ENCODE measurements at places on chromosomes 1 and 21.

DNA sequence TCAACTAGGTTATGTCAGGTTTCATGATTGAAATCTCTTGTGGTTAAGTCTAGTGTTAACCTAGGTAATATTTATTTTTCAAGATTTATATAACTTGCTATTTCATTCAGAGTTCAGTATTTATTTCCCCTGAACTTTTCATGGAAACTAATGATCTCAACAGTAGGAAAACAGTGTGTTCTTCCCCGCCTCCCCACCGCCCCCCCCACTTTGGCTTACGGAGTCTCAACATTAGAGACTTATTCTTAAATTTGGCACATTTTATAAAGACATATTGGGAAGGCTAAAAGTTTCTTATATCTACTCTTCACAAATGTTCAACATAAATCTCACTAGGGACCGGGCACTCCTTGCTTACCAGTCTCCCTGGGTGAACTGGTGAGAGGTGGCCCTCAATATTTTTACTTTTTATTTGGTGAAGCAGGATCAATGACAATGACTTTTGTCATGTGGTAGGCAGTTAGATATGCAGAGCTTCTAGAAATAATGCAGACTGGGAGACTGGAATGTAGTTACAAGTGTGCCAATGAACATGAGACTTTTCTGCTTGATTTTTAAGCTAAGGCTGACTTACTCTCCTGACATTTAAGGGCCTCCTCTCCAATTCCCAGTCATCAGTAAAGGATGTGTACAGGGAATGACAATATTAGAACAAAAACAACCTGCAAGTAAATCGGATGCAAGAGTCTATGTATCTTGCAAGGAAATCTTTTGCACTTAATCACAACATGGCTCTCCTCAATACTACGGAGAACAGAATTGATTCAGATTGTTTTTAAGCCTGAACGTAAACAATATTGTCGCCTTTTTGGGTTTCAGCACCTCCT, 1.7 kb upstream of the MAN1A2 start:
- peak; percentile 48 for DNase-seq

DNA sequence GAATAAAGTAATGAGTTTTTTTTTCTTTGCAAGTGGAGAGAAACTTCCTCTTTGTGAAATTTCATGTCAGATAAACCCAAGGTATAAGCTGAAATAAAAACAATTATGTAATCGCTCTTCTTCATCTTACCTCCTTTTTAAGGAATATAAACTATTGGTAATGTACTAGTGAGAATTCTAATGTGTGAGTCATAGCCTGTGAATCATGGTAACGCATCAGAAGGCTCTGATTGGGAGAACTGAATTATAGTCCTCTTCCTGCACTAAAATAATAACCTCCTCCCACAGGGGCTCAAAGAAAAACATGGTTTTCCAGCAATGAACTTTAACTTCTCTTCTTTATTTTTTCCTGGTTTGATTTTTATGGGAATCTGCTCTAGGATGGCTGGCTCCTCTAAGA, 57.1 kb upstream of the COX20 start:
- peak; percentile 83 for DNase-seq

- no peak for DNase-seq
Measured at GRCh38 chr1:27451343-27451742, 38.6 kb downstream of the WASF2 start.

DNA sequence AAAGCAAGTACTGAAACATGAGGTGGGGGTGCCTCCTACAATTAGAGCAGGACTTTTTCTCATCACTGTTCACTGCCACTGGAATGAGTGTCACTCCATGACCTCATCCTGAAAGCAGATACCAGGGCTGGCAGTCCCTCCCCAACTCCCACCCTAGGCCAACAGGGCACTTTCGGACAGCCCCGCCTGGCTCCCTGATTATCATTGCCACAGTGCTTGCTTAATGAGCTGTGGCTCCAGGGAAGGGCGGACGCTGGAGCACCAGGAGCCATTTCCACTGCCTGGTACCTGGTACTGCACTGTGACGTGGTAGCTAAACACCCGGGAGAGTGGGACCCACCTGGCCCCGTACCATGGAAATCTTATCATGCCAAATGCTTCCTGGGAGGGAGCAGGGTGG, 22.3 kb downstream of the SLC9A1 start:
- no peak for DNase-seq

DNA sequence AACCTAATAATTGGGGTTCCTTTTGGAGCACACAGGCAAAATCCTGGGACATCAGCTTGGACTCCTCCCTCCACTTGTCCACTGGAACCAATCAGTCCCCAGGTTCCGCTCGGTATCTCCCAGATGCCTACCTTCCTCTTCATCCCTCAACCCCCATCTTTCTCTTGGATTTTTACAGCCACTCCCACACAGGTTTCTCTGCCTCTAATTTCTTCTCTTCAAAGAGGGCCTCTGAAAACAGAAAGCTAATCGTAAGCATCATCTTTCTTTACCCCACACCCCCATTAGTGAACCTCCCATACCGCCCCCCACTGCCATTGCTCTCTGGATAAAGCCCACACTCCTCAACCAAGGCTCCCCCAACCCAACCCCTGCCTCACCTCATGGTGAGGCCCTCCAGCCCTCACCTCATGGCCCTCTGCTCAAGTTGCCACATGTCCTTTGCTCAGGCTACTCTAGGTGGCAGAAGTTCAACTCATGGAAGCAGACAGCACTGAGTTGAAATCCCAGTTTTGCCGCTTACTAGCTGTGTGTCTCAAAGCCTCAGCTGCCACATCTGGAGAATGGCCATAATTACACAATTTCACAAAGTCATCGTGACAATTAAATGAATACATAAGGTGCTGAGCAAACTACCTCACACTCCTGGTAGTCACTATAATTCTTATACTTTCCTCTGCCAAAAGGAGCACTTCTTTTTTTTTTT, 18.1 kb upstream of the WASF2 start:
- peak; percentile 30 for DNase-seq

DNA sequence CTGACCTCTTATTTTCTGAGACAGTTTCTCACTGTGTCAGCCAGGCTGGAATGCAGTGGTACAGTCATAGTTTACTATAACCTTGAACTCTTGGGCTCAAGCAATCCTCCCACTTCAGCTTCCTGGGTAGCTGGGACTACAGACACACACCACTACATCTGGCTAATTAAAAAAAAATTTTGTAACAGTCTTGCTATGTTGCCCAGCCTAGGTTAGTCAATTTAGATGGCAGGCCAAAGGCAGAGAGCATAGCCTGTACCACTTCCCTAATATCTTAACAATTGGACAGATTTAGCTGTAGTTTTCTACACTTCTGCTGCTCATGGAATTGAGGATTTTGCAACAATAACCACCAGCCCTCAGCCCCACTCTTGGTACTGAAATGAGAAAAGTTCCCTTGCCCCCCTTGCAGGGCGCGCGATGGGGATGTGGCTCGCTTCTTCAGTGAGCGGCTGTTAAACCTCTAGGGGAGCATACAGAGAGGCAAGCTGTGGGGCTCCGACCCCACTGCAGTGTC, 34.9 kb upstream of the PTGFRN start:
- DNase-seq: peak; percentile 9

DNA sequence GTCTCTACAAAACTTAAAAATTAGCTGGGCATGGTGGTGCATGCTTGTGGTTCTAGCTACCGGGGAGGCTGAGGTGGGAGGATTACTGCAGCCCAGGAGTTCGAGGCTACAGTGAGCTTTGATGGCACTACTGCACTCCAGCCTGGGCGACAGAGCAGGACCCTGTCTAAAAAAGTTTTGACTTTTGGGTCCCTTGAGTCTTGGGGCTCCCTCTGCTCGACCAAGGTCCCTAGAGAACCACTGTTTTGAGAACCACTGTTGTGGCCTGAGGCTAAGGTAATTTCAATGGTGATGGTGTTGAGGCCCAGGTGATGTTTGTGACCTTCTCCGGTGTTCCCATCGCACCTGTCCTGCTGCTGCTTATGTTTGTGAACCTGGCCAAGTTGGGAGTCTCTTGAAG, 3.1 kb upstream of the CAMTA1 start:
- no peak for DNase-seq

- no peak for DNase-seq
Measured at GRCh38 chr1:42926879-42927242, 31.8 kb downstream of the SLC2A1 start.

DNA sequence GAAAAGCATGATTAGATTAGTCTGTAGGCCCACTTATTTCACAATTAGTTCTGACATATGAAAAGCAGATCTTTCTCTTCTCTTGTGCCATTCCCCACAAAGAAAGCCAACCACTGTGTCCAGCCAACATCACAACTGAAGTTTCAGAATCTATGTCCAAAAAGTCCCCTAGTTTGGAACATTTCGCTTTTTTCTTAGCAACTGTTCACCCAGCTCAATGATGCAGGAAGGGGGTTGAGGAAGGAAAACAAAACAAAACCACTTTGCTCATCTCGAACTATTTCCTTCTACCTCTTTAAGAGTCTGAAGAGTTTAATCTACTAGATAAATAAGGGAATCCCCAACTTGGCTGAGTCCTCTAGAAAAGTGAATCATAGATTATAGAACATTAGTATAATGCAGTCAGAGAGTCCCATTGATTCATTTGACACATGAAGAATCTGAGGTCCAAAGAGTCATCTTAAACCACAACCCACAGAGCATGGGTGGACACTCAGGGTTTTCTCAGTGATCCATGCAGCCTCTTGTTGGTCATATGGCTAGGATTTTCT, 159.3 kb upstream of the SGIP1 start:
- DNase-seq: peak; percentile 61

DNA sequence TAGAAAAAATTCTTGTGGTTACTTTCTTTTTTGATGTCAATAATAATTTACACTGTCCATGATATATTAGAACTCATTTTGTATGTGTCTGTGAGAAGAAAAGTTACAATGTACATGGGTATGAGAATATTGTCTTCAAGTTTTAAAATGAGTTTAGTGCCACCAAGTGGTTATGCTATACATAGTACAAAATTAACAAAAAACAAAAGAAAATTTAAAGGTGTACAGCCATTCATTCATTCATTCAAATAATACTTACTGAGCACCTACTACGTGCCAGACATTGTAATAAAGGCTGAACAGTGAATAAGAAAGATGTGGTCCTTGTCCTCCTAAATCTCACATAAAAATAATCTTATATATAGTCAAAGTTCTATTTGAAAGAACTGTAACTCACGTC, 27.7 kb downstream of the UCHL5 start:
- peak; percentile 64 for DNase-seq

DNA sequence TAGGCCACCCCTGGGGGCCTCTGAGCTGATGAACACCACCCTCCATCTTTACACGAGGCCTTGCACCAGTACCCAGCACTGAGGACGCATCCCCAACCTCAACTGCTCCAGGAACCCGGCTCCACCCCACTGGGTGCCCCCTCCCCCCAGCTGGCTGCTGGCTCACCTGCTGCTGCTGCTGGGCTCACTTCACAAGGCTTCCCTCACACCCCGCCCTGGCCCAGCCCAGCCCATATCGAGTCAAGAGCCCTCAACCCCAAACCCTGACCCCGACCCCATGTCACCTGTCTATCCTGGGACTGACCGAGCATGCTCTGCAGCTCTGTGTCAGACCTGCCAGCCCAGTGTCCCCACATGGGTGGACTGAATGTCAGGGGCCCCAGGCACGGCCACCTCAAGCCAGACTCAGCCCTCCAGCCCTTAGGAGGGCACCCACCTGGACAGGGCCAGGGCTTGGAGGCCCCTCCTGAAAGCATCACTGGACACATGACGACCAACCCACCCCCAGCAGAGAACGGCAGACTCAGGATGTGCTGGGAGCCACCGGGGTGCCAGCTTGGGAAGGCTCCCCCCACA, 21.4 kb downstream of the WNT9A start:
- no peak for DNase-seq

DNA sequence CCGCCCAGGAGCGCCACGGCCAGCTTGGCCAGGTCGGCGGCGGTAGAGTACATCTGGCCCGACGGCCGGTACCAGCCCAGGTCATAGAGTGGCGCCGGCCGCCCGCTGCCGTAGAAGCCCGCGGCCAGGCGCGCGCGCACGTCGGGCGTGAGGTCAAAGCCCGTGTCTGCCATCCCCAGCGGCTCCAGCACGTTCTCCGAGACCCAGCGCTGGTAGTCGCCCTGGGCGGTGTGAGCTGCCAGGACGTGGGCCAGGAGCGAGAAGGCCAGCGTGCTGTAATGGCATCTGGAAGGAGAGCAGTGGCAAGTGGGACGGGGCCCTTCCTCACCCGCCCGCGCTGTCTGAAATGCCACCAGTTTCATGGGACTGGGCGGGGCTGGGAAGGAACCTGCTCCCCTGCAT, 18.9 kb downstream of the LACTBL1 start:
- no peak for DNase-seq

GRCh38 chr21:29524055-29524454, 225.3 kb downstream of the BACH1 start:
- DNase-seq: no peak

GRCh38 chr1:203506858-203507626, 13.1 kb downstream of the OPTC start:
- DNase-seq: no peak

DNA sequence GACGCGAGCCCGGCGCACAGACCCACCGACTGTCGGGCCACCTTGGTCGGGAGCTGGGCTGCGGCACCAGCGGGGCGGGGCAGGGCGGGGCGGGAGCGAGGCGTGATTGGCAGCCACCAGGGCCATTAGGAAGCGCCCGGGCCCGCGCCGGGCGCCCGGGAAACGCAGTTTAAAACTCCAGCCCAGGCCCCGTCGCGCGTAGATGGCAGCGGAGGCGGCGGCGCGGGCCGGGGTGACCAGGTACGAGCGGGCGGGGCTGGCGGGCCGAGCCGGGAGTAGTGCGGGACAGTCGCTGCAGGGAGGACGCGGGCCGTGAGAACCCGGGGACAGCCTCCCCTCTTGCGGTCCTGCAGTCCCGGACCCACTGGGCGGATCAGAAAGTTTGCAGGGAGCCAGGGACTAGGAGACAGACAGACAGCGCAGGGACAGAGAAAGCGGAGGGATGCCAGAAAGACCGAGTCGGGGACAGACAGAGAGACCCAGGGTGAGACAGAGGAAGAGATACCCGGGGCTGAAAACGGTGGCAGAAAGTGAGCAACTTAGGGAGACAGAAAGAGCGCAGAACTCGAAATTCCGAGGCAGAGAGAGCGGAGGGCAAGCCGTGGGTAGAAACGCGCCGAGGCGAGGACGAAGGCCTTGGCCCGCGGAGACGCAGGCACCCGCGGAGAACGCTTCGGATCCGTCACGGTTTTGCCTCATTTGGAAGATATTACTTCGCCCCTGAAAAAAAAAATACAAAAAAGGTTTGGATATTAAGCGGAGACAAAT, at the start of gene DMBX1:
Gene DMBX1, plus strand, starts transcription at position 199 of the 768 bp plus-strand sequence. CDS start 17,175 bp downstream, outside the sequence.
- peak; percentile 62 for DNase-seq

DNA sequence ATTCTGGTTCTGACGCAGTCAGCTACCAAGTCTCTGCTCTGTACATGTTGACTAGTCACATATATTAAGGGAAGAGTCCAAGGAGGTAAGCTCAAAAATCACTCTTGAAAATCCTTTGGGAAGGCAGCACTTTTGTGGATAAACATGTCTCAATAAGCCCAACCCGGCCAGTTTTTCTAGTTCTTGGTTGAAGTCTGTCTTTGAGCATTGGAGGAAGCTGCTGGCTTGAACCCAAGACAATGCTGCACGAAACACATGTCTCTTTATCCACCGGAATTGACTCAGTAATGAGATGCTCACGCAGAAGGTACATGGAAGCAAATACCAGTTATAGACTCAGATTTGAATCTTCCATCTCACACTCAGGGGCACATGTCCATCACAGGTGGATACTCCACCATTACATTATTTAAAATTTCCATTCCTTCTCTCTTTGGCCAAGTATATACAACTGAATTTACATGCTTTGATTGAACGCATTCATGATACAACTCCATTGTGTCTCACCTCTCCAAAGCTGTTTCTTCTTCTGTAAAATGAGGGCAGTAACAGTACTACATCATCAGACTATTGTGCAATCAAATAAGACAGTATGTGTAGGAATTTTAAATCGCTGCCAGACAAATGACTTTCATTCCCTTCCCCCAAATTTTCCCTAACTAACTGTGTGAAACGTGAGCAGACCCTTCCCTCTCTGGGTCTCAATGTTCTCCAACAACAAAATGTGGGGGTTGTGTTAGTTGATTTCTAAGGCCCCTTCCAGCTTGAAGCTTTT, 9.6 kb upstream of the GUCA2A start:
- DNase-seq: no peak
